ENCODE measurements at places on chromosomes 3 and 15.

- DNase-seq = no peak
Measured at GRCh38 chr15:69955240-69955894, 142.3 kb downstream of the TLE3 start.

DNA sequence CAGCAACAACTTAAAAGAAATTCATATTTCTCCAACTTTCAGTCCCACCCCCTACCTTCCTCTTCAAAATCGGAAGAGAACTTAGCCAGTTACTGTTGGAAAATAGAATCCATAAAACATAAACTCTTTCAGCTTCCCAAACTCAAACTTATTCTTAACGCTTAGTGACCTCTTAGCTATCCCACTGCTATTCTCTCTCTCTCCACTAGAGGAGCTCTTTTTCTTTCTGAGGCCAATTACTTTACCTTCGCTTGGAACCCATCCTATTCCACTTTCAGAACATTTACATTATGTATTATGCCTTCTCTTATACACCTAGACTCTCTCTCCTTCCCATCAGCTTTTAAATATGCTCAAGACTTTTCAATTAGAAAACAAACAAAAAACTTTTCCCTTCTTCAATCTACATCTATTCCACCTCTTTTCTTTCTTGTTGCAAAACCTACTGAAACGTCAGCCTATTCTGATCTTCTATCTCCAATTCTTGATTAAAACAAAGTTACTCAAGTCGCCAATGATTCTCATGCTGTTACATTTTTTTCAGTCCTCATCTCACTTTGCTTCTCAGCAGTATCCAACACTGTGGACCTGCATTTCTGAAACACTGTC, 13.4 kb upstream of the GHSR start:
- DNase-seq = no peak

DNA sequence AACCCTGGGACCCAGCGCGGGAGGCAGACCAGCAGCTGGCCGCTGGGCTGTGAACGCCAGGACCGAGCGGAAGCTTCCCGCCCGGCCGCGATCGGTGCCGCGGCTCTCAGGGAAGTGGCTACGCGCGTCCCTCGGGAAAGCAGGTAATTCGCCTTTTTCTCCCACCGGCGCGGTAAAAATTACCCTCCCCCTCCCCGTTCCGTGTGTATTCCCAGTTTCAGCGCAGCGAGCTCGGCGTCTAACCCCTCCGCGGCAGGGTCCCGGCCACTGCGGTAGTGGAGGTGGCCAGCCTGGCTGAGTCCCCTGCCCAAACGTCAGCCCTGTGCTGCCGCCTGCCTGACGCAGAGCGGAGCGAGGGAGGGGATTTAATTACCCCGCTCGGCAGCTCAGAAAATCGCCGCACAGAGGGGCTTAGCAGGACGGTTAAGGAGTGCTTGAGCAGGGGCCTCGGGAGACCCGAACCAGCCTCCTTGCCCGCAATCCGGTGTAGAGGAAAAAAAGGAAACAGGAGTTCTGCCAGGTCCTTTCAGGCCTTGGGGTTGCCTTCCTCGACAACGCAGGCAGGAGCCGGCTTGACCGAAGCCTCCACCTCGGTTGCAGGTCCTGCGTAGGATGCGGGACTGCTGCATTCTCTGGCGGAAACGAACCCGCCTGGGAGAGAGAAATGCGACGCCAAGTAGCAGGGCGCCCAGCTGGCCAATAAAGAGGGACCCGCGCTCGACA, 2.9 kb downstream of the GATA2 start:
- DNase-seq = no peak

GRCh38 chr3:81218023-81218422, 543.4 kb downstream of the GBE1 start:
- no peak for DNase-seq

- DNase-seq = no peak
Measured at GRCh38 chr3:138367911-138368310, 19.5 kb downstream of the MRAS start.

DNA sequence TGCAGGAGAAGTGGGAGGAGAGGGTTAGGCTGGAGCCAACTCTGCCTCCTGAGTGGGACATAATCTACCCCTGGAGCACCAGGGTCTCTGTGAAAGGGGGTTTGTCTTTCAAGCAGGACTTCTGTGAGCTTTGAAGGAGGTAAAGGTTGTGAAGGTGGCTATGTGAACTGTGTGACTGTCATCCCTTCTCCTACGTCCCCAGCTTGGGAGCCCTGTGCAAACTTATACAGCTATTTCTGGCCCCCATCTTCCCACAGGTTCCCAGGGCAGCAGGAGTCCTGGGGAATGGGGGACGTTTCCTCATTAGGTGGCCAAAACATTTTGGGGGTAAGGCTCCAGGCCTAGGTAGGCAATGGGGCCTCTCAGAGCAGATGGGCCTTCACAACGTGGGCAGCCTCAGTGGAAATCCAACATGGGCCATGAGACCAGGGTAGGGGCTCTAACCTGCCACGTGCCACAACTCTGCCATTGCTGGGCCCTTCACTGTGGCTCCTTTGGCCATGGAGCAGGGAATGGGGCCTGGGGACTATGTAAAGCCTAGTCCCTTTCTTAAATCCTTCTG, 3.5 kb downstream of the VIPR1 start:
- DNase-seq = no peak

- DNase-seq = no peak
Measured at GRCh38 chr3:173371848-173372487, 25.6 kb upstream of the NLGN1 start.

GRCh38 chr3:163368168-163368567, 1710.1 kb downstream of the SI start:
- DNase-seq = peak; percentile 92

DNA sequence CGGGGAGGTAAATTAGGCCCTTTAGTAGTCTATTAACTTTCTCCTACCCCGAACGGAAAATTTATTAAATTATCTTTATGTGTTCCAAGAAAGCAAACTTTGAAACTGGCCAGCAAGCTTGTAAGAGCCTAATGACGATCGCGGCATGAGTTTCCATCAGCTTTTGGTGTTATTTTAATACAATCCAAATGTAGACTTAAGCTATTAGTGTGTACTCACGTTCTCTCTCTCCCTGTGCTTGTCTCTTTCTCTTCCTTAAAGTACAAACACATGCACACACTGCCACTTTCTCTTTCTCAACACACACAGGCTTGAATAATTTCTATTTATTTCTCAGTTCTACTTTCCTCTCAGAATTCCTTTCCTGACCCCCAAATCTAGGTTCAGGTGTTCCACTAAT, 108.8 kb upstream of the MME start:
- DNase-seq = no peak

Measured in retinal pigment epithelial cell (primary cell).